ENCODE measurements at places on chromosomes 6 and 20. TPM values are rescaled to one million over a fixed set of nuclear protein-coding genes. Genes with fewer than 3 reads are reported as not detected.

GRCh38 chr6:163708466-163708865 is 293.9 kb downstream of the QKI start:
- no peak for DNase-seq

DNA sequence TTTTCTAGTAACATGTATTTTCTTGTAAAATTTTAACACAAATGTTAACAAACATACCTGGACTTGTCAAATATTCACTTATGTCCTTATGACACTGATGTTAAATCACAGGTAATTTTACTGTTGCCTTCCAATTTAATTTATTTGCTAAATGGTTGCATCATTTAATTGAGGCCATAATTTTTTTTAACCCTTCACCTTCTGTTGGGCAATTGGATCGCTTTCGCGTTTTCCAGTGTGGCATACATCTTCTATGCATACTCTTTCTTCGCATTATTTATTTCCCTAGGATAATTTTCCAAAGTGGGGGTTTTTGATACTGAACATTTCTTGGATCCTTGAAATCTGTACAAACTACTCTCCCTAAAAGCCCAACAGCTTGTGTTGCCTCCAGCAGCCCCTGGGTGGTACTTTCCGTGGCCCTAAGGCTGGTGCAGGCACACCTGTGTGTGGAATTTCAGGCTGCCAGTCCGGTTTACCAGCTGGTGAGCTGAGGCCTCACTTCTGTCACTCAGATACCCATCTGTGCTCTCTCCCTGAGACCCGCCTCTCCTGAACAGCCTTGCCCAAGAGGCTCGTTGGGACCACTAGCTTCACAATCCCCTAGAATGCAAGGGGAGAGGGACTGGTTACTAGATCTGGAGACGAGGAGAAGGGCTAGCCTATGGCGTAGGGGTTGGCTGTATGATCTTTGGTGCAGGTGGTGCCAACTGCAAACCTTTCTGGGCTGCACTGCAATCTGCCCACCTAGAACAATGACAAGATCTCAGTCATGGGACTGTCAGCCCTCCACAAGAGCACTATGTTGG is 11.2 kb upstream of the C20orf144 start:
- DNase-seq = peak; percentile 88

- DNase-seq = no peak
Measured at GRCh38 chr6:85795945-85796344, 153.3 kb upstream of the SYNCRIP start.

- DNase-seq = no peak
Measured at GRCh38 chr20:5080384-5080877, 39.3 kb downstream of the PCNA start.

DNA sequence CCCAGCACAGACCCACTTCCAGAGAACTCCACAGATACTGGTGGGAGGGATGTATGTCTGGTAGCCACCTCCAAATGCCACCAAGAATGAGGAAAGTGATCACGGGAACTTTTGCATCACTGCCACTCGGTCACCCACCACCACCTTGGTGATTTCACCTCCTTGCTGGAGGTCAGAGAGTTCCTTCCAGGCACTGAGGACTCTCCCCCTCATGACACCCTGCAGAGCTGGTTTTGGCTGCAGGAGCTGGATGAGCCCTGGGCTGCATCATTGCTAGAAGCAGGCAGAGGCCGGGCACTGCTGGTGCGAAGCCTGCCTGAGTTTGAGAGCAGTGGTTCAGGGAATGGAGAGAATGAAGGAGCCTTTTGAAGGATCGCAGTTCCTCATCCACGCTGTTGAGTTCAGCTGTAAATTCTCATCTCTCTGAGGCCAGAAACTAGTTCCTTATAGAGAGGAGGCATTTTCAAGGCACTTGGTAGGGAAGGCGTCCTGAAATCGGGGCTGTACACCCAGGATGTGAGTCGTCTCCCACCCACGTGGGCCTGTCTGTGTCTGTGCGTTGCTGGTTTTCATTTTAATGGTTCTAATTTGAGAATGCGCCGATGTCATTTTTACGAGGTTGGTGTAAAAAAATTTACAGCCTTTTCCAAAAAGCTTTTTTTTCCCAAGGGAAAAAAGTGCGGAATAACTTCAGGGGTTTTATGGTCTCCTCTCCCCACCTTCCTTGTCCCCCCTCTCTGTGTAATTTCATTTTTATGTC is 25.0 kb downstream of the FOXP4 start:
- DNase-seq = no peak

DNA sequence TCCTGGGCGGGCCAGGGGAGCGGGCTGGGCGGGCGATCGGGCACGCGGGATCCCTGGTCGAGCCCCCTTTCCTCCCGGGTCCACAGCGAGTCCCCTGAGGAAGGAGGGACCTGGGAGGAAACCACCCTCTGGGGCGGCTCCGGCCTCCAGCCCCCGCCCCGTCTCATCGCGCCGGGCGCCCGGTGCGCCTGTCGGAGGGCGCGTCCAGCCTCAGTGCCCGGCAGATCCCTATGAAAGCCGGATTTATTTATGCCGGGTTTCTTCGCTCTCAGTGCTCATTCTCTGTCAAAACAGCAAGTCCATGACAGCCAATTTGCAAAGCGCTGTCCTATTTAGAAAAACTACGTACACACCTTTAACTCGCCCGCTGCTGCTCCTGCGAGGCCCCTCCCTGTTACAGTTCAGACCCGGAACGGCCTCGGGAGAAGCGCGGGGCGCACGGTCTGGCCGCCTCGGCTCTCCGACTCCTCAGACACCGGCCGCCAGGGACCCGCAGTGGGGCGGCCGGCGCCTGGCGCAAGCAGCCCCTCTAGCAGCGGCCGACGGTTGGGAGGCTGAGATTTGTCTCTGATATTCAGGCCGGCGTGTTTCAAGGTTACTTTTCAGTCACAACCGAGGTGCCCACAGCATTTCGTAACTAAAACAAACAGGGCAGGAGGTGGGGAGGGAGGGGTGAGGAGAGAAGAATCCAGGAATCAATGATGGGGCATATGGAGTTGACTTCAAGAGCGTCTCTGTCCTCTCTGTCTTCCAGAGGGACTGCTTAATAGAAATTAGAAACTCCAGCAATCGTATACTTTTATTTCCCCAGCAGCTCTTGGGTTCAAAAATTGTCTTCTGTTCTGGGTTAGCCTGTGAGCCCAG is 782 bp upstream of the FOXA2 start:
- DNase-seq = peak; percentile 24

GRCh38 chr6:109048176-109048575 is 46.5 kb downstream of the SESN1 start:
- DNase-seq = no peak

- DNase-seq = no peak
Measured at GRCh38 chr20:40497899-40498691, 190.9 kb downstream of the MAFB start.

DNA sequence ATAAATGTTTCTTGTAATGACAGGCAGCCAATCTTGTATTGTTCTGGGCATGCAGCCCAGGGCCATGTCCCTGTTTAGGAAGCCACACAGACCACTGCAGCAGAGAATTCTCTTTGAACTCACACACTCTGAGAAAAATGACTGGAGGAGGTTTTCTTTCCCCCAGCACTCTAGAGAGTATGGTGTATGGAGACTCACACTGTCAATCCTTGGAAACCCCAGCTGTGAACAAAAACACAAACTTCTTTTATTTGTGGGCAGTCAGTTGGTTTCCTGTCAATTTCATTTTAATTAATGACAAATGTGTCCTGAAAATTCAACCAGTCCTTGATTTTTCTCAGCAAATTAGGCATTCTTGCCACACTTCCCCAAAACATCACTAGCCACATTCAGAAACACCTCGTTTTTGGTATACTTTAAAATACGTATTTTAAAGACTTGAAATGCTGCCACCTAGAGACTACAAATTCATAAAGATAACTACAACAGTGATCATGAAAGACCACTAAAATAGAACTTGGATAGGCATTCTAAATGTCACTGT is 52.9 kb upstream of the UFL1 start:
- DNase-seq = no peak

GRCh38 chr20:40765814-40766480 is 76.9 kb upstream of the MAFB start:
- DNase-seq = no peak

- no peak for DNase-seq
Measured at GRCh38 chr6:56096541-56096940, 150.8 kb downstream of the COL21A1 start.

DNA sequence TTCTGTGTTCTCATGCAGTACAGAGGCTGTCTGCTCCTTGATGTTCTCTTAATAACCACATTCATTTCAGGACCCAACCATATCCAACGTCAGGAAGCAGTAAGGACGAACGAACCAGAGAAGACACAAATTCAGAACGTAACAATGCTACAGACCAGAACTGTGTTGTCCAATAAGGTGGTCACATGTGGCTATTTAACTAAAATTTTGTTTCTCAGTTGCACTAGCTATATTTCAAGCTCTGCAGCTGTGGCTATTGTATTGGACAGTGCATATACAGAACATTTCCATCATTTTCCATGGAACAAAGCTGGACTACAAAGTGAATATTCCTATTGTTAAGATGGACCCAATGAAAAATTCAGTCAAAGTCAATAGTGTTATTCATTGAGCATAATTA is 27.0 kb downstream of the MAP7 start:
- no peak for DNase-seq

GRCh38 chr20:64065062-64065973 is 2.3 kb downstream of the TCEA2 start:
- no peak for DNase-seq

Gene OLIG3
- total RNA-seq = not detected

Gene RAET1E
- 0.22 TPM for total RNA-seq

Gene ENPP4
- total RNA-seq = 16.7 TPM

Gene JPH2
- 0.59 TPM for total RNA-seq

Gene BFSP1
- total RNA-seq = 0.81 TPM

Gene SAPCD1
- 26.6 TPM for total RNA-seq

Gene VWA7
- 22.1 TPM for total RNA-seq

Gene CSE1L
- 226 TPM for total RNA-seq

Gene ELOVL4
- 1.6 TPM for total RNA-seq

Gene SYCP2L
- 0.12 TPM for total RNA-seq

Gene WFDC12
- total RNA-seq = not detected

Gene BTNL2
- total RNA-seq = not detected

All from Calu3 (cell line).